IMR-90 (cell line): ENCODE measurements at places on chromosomes 12 and 14.

GRCh38 chr14:101379842-101380241 is 181.5 kb upstream of the DIO3 start:
- no peak overlapping the region for H3K4me3 ChIP-seq
- no peaks in the 10 kb centered on the region for H3K36me3 ChIP-seq
- no peaks in the 10 kb centered on the region for H3K4me1 ChIP-seq
- DNase-seq: no peak

GRCh38 chr14:64838656-64839055 is 41.1 kb downstream of the SPTB start:
- peaks cover 2% of the 10 kb centered on the region; the same call in 1 of the 2 replicates for H3K4me1 ChIP-seq
- H3K27me3 ChIP-seq: peaks cover 45% of the 10 kb centered on the region
- no peak overlapping the region for H3K27ac ChIP-seq
- H3K36me3 ChIP-seq: no peaks in the 10 kb centered on the region

- DNase-seq: no peak
- H3K36me3 ChIP-seq: no peaks in the 10 kb centered on the region
These were observed 26.2 kb downstream of the TMEM30B start for GRCh38 chr14:61254808-61255526.

- H3K36me3 ChIP-seq: no peaks in the 10 kb centered on the region
- no peaks in the 10 kb centered on the region for H3K4me1 ChIP-seq
- no peak overlapping the region for H3K4me3 ChIP-seq
- no peak for DNase-seq
These were observed 39.6 kb downstream of the PRKCH start for GRCh38 chr14:61360796-61361525.

GRCh38 chr12:46677749-46678148 is 148.0 kb downstream of the SLC38A4 start:
- H3K4me1 ChIP-seq: peaks cover 3% of the 10 kb centered on the region
- H3K4me3 ChIP-seq: no peak overlapping the region
- peak; percentile 55 for DNase-seq
- no peak overlapping the region for H3K27ac ChIP-seq
- H3K36me3 ChIP-seq: no peaks in the 10 kb centered on the region

DNA sequence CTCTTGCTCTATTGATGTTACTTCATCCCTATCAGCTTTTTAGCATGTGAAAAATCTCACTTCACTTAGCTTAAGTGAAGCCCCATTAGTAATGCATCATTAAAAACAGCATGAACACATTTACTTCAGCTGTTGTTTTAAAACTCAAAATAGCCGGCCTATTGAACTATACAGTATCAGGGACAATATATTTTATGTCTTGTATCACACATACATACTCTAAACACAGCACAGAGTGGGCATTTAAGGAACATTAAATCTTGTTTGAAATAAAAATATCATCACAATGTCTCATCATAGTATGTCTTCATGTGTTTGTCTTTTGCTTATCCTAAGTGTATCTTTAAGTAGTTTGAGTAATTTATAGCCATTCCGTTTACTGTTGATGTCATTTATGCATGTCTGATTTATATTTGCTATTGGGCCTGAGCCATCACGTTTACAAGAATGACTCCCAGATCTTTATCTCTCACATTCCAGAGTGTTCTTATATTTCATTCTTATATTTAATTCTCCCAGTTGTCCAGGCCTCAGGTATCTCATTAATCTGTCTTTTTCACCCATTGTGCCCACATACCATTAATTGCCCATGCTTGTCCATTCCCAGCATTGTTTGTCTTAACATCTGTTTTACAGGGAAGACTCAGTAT is 57.5 kb downstream of the ARHGAP5 start:
- H3K4me3 ChIP-seq: no peak overlapping the region
- peak; percentile 59 for DNase-seq
- peaks cover 6% of the 10 kb centered on the region for H3K4me1 ChIP-seq

DNA sequence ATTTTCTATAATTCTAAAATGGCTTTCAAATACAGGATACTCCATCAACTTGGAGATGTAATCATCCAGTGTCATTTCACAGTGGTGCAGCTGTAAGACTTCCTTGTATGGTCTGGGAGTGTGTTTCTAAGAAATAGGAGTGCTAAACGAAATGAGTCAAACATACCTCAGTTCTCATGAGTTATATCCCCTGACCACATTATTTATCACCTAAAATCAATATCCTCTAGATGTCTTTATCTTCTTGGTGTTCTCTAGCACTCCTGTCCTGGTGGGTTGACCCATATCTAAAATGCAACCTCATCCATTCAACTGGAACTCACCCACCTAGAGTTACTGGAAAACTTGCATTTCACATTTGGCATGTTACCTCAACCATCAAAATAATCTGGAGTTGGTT is 33.2 kb downstream of the TMEM30B start:
- DNase-seq: peak; percentile 91
- 0 out of 2 replicates have a peak overlapping the region, but pooled peaks have one; percentile 45 for H3K27ac ChIP-seq
- no peaks in the 10 kb centered on the region for H3K36me3 ChIP-seq
- no peaks in the 10 kb centered on the region for H3K27me3 ChIP-seq
- no peak overlapping the region for H3K4me3 ChIP-seq

DNA sequence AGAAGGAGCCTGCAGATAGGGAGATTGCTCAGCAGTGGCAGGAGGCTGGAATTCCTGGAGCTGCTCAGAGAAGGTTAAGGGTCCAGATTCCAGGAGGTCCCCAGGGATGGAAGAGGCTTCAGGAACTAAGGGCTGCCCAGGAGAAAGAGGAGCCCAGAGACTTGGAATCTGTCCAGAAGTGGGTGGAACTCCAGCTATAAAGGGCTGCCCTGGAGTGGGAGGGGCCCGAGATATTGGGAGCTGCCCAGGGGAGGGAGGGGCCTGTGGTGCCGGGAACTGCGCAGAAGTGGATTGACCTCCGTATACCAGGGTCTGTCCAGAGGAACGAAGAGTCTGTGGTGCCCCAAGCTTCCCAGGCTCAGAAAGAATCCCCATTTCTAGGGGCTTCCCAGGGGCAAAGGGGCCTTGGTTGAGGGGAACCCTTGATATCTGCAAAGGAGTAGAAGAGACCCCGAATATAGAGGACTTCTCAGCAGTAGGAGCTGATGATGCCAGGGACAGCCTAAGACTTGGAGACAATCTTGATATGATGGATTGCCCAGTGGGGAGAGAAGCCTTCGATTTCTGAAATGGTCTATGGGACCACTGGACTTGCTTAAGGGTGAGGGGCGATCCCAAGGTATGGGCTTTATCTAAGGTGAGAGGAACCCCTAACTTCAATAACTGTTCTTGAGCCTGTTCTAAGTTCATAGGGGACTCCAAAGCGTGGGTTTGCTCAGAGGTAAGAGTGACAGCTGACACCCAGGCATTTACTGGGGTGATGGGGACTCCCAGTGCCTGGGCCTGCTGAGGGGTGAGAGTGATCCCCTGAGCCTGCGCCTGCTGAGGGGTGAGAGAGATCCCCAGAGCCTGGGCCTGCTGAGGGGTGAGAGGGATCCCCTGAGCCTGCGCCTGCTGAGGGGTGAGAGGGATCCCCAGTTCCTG is 45.0 kb downstream of the FAM186A start:
- H3K27me3 ChIP-seq: no peaks in the 10 kb centered on the region; the same call in none of the 2 replicates
- H3K4me3 ChIP-seq: no peak overlapping the region
- peaks cover 8% of the 10 kb centered on the region for H3K4me1 ChIP-seq
- no peak for DNase-seq
- no peak overlapping the region for H3K27ac ChIP-seq

DNA sequence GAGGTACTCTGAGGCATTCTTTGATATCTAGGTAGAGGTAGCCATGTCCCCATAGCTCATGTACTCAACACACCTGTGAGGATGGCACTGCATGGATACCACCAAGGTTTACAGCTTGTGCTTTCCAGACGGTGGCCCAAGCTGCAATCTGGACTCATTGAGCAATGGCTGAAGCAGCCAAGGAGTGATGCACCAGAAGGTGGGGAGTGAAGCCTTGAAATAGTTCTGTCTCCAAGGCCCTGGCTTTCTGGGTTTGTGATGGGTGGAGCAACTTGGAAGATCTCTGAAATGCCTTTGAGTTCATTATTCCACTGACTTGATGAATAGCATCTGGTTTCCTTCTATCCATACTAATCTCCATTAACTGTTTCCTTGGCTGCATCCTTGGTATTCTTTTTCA is 290.0 kb upstream of the NOVA1 start:
- H3K27ac ChIP-seq: no peak overlapping the region
- no peak overlapping the region for H3K4me3 ChIP-seq
- H3K27me3 ChIP-seq: no peaks in the 10 kb centered on the region
- H3K4me1 ChIP-seq: no peaks in the 10 kb centered on the region

DNA sequence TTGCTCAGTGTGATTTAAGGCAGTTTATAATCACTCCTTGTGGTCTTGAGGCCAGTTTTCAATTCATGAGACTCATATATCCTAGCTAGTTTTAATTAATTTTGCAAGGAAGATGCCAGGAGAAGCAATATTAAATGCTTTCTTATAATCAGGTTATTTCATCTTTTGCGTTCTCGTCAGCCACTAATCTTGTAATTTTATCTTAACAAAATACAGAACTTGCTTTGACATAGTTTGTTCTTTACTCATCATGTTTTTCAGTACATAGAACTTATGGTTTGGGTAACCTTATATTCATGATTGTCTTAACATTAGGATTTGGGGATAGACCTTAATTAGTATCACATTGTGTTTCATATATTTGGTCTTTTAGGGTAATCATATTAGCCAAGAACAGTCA is 76.0 kb downstream of the LIN52 start:
- H3K4me1 ChIP-seq: no peaks in the 10 kb centered on the region
- no peak overlapping the region for H3K4me3 ChIP-seq
- H3K36me3 ChIP-seq: 0 out of 2 replicates have a peak, but pooled peaks cover 1% of the 10 kb centered on the region
- no peak overlapping the region for H3K27ac ChIP-seq
- no peaks in the 10 kb centered on the region for H3K27me3 ChIP-seq

DNA sequence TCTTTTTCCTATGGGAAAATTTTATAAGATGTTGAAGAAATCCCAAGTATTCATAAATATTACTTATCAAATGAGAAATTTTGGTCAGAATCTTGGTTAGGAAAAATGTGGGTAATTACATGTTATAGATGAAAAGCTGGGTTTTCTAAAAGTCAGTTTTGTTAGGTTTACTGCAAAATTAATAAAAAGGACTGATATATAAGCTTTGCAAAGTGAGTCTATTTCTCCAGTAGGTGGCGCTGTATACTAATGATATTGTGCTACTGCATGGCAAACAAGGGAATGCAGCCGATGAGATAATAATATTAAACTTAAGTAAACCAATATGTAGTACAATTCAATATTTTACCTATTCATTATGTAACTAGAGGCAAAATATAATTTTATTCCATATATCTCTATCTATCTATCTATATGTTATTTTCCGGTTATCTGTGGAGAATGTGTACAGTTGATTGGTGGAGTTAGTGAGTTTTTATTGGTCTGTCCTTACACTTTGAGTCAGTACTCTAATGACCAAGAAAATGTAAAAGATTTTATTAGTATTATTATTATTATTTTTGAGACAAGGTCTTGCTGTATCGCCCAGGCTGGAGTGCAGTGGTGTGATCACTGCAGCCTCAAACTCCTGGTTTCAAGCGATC is 32.9 kb downstream of the MIPOL1 start:
- H3K4me3 ChIP-seq: no peak overlapping the region
- H3K36me3 ChIP-seq: no peaks in the 10 kb centered on the region
- no peaks in the 10 kb centered on the region for H3K27me3 ChIP-seq
- DNase-seq: peak; percentile 77

GRCh38 chr14:78143489-78144145 is 26.6 kb upstream of the NRXN3 start:
- H3K4me1 ChIP-seq: no peaks in the 10 kb centered on the region
- no peak overlapping the region for H3K4me3 ChIP-seq
- peak; percentile 26 for DNase-seq

- no peak overlapping the region for H3K27ac ChIP-seq
- H3K4me3 ChIP-seq: no peak overlapping the region
- no peak for DNase-seq
- H3K27me3 ChIP-seq: no peaks in the 10 kb centered on the region
- peaks cover 12% of the 10 kb centered on the region for H3K4me1 ChIP-seq
- H3K36me3 ChIP-seq: peaks cover 2% of the 10 kb centered on the region; the same call in 1 of the 2 replicates
These were observed 6.7 kb downstream of the PSEN1 start for GRCh38 chr14:73143003-73143402.

DNA sequence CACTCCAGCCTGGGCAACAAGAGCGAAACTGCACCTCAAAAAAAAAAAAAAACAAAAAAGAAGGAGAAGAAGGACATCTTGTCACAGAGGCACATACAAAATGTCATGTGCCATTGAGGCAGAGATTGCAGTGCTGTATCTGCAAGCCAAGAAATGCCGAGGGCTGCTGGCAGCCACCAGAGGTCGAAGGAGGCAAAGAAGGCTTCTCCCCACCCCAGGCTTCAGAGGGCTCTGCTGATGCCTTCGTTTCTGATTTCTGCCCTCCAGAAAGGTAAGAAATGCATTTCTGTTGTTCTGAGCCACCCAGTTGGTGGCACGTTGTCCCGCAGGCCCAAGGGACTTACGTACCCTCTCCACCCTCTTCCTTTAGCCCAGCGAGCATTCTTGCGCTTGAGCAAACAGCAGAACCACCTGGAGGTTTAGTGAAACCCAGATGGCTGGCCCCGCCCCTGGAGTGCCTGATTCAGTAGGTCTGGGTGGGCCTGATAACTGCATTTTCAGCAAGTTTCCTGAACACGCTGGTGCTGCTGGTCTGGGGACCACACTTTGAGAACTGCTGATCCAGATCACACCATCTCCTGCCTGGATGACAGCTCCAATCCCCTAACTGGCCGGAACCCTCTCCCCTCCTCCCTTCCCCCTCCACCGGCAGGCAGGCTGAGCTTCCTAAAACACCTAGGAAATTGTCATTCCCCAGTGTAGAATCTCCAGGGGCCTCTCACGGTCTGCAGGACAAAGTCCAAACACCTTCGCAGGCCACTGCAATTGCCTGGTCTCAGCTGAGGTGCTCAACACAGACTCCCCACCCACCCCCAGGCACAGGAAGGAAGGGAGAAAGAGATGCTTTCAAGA is 21.1 kb upstream of the SCARB1 start:
- no peak for DNase-seq
- H3K27me3 ChIP-seq: no peaks in the 10 kb centered on the region; the same call in 1 of the 2 replicates
- H3K4me3 ChIP-seq: no peak overlapping the region
- H3K36me3 ChIP-seq: no peaks in the 10 kb centered on the region
- H3K27ac ChIP-seq: no peak overlapping the region
- peaks cover 2% of the 10 kb centered on the region; the same call in 1 of the 2 replicates for H3K4me1 ChIP-seq

- no peaks in the 10 kb centered on the region for H3K36me3 ChIP-seq
- no peaks in the 10 kb centered on the region for H3K4me1 ChIP-seq
- no peak overlapping the region for H3K27ac ChIP-seq
- DNase-seq: no peak
- no peaks in the 10 kb centered on the region for H3K27me3 ChIP-seq
- H3K4me3 ChIP-seq: no peak overlapping the region
These were observed 26.2 kb upstream of the TMEM132C start for GRCh38 chr12:128240745-128241144.

DNA sequence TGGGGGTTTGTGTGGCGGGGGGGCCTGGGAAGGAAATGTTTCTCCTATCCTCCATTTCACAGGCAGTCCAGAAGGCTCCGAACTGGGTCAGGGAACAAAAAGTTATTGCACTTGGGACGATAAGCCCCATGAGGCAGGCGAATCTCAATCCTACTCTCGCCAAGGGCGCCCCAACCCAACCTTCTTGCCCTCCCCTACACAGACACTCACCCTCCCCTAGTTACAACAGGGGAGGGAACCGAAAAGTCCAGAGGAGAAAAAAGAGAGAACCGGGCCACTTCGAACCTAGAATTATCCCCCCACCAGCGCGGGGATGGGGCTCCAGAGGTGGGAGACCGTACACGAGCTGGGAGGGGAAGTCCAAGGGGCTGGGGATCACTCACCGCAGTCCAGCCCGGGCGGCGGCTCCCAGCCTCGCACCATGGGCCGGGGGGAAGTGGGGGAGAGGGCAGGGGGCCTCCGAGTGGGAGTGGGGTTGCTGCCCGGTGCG is 357 bp downstream of the HOMEZ start:
- no peaks in the 10 kb centered on the region; the same call in 1 of the 2 replicates for H3K27me3 ChIP-seq
- H3K4me1 ChIP-seq: peaks cover 7% of the 10 kb centered on the region
- peak overlapping the region; percentile 95 for H3K4me3 ChIP-seq
